ENCODE measurements at places on chromosomes 12 and 14.

- DNase-seq, result no peak
Observed at GRCh38 chr12:56223571-56224101, 506 bp upstream of the NABP2 start.

DNA sequence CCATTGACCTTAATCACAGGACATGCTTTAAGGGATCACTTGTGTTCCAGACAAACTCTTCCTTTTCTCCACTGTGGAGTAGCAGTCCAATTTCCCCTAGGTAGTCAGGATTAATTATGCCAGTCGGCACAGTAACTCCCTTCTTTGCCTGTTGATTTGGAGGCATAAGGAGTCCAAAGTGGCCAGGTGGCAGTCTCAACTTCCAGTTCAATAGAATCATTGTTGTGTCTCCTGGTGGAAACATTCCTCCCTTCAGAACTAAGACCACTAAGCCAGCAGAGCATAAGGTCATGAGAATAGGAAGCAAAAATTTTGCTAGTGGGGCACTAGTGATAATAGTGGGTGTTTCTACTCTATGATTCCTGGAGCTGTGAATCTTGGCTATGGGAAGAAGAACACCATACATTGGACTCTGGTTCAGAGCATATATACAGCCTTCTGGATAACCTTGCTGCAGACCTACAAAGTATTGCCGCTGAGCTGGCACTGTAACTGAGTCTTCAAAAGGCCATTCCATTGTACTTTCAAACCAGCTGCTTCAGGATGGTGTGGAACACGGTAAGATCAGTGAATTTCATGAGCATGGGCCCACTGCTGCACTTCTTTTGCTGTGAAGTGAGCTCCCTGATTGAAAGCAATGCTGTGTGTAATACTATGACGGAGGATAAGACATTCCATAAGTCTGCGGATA is 147.3 kb upstream of the MAX start:
- DNase-seq, result no peak

DNA sequence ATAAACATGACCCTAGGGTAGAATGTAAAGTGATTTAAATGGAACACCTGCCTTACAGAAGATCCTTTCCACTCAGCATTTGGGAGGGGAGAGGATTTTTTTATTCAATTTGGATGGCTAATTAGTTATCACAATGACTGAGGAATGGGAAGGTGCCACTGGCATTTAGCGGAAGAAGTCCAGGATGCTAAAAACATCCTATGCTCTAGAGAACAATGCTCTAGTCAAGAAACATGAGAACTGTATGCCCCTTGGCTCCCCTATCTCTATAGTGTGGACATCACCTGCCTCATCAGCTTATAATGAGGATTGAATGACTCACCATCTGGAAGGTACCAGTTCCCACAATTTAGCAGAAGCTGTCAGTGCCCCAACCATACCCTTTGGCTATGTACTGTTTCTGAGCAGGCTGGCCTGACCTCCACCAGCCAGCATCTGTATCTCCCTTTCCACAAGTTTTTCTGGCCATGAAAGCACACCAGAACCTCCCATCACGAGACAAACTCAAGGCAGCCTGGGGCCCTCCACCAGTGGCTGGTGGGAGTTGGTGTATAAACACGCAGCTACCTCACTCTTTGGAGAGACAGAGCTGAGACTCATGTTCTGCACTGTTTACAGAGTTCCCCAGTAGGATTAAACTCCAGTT is 109.7 kb upstream of the VASH1 start:
- no peak for DNase-seq

DNA sequence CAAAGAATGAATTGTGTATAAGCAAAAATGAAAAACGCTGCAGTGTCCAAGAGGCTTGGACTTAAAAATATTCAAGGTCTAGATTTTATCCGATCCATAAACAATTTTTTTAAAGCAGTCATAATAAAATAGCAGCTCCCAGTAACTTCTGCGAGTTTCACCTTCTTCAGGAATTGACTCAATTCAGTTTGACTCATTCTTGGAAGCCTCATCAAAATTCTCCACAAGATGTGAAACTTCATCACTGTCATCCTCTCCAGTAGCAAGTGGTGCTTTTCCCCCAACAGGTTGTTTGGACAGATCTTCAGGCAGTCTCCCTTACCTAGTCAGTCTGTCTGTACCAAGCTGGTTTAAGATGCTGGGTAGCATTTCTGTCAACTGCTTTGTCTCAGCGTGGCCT is 93.5 kb upstream of the FOXG1 start:
- DNase-seq, result no peak

DNA sequence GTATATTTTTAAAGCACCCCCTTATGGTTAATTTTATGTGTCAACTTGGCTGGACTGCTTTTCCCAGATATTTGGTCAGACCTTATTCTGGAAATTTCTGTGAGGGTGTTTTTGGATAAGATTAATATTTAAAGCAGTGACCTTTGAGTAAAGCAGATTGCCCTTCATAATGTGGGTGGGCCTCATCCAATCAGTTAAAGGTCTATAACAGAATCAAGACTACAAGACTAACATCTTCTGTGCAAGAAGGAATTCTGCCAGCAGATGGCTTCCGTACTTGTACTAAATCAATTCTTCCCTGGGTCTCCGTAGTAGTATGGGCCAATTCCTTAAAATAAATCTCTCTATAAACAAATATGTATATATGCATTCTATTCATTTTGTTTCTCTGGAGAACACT is 257.6 kb downstream of the ETNK1 start:
- DNase-seq, result no peak

All from D341Med (cell line).